ENCODE measurements at places on chromosomes 6 and 20.

DNA sequence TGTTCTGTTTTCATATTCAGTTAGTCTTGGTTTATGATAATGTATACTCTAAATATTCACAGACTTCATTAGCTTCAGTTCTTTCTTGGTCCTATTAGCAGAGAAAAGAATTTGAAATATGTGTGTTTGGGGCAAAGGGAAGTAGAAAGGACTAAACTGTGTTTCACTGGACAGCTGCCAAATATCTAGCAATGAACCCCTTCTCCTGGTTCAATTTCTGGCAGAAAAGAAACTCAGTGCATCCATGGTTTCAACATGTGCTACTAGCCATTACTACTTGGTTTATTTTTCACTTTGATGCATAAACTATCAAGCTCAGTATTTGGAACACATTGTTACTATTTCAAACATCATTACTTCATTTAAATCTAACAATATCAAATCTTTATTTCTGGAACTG, 43.6 kb downstream of the FBXL4 start:
- DNase-seq, result no peak

GRCh38 chr20:48826069-48826468, 1.7 kb downstream of the PREX1 start:
- DNase-seq, result no peak

DNA sequence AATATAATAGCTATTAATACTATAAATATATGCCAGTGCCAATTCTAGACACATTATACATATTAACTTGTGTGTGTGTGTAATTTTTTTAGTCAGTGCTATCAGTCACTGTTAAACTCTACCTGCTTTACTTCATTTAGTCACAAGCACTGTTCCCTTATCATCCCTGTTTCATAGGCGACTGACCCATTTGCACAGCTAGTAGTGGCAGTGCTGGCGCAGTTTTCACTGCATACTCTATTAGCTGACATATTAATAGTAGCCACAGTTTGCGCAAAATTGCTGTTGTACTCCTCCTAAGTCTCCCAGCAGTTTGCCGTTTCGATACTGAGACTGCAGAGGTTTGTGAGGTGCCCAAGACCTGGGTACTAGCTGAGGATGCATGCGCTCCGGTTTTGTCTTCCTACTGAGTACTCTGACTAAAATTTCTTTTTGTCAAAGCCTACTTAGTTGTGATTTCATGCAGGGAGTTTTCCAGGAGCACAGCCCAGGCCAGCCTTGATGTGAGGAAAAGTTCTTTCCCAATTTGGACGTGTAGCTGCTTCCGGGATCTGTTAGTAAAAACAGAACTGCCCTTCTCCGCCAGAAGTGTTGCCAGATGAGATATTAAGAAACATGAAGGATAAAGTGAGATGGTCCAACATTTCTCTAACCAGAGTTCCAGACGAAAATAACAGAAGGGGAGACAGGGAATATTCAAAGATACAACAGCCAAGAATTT, 5.6 kb downstream of the BAG2 start:
- DNase-seq, result no peak

DNA sequence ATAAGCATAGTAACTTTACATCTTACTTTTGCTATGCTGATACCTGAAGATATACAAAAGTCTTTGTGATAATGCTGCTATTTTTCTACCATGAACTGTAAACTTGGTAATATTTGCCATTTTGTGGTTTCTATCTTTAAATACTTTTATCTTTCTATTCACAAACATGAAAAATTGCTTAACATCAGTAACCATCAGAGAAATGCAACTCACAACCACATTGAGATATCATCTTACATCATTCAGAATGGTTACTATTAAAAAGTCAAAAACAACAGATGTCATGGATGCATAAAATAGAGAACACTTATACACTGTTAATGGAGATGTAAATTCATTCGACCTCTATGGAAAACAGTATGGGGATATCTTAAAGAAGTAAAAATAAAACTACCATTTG, 112.0 kb downstream of the TRDN start:
- DNase-seq, result no peak

DNA sequence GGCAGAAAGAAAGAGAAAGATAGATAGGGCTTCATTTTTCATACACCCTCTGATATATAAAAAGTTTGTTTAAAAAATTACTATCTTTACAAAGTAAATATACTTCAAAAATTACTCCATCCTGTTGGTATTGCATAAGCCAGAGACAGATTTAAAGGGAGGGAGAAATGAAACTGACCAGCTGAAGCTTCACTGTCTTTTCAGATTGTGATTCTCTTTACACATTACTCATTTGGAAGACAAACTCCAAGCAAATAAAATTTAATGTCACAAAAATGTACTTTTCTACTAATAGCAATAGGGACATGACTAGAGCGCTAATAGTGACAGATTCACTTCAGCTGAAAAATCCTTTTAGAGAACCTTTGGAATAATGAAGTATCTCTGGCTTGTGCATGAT, 38.6 kb upstream of the MARCKS start:
- no peak for DNase-seq

DNA sequence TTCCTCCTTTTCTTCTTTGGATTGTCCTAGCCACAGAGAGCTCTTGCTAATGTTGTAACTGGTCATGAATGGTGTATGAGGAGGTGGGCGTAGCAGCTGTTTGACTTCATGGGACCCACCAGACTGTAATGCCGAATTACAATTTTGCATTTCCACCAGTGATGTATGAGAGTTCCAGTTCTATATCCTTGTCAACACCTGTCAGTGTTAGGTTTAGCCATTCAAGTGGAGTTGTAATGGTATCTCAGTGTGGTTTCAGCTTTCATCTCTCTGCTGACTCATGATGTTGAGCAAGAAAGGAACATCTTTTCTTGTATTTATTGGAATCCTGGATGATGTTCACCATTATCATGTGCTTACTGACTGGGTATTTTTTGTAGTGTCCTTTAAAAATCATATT, 5.1 kb downstream of the IGF2R start:
- DNase-seq, result no peak

DNA sequence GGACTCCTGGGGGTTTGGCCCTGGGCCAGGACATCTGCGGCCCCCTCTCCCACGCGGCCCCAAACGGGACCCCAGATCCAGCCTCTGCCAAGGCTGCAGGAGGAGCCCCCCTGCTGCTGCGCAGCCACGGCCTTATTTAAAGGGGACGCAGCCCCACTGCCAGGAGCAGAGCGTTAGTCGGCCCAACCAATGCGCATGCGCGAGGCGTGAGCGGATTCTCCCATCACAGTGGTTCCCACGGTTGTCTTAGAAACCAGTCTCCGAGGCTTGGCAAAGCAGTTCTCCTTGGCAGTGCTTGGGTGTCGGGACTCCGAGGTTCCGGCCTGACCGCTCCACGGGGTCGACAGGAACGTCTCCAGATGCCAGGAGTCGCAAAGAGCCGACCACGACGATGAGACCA, 288.3 kb upstream of the ZNF337 start:
- DNase-seq, result no peak
